ENCODE measurements at places on chromosomes 16 and 17.

DNA sequence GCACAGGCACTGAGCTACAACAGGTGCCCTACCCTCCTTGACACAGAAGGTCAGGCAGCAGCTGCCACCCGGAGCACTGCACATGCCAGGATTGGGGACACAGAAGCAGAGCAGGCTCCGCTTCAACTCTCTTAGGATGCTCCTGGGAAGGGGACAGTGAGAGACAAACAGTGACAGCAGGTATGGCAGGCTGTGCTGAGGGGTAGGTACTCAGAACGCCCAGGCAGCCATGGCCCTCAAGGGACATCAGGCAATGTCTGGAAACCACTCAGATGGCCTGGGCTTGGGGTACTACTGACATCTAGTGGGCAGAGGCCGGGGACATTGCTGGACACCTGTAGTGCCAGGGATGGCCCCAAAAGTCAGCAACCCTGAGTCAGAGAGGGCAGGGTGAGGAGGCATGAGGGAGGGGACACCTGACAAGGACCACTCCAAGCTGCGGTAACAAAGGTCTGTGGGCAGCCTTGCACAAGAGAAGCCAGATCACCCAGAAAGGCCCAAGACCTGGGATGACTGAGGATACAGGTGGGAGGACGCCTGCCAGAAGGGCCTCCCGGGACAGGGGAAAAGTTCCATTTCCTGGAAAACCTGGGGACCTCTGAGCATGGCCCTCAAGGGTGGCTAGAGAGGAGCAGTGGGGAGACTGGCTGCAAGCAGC, 21.2 kb downstream of the PEMT start:
- no peak for DNase-seq

DNA sequence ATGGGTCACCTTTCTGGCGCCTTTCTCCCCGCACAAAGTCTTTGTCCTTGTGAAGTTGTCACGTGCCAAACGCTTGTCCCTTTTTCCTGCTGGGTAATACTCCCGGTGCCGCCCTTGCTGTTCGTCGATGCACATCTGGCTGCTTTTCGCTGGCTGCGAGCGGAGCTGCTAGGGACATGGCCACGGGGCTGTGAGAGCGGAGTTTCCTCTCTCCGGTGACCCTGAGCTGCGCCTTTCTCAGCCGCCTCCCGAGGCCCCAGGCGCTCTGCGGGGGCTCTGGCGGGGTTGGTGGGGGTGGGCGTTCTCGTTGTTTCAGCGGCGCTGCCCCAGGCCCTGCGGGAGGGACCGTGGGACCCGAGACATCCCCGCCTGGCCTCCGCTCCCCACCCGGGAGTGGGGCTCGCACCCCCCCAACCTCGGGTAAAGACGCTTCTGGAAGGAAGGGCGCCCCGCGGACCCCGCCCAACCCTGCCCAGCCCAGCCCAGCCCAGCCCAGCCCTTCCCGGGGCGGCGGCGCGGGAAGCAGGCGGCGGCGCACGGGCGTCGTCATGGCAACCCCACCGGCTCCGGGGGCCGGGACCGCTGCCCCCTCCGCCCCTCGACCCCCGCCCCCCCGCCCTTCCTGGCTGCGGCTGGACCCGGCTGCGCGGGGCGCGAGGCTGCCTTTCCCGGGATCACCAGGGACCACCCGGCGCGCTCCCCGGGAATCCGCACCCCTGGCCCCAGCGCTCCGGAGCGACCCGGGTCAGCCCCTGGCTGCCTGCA, 12.3 kb downstream of the CHMP6 start:
- DNase-seq: no peak

GRCh38 chr17:58236394-58236793, 2.0 kb upstream of the LPO start:
- no peak for DNase-seq

GRCh38 chr17:5583426-5584382, 605 bp downstream of the NLRP1 start:
- no peak for DNase-seq

- no peak for DNase-seq
These were observed 617.0 kb upstream of the CDH5 start for GRCh38 chr16:65749506-65749905.

DNA sequence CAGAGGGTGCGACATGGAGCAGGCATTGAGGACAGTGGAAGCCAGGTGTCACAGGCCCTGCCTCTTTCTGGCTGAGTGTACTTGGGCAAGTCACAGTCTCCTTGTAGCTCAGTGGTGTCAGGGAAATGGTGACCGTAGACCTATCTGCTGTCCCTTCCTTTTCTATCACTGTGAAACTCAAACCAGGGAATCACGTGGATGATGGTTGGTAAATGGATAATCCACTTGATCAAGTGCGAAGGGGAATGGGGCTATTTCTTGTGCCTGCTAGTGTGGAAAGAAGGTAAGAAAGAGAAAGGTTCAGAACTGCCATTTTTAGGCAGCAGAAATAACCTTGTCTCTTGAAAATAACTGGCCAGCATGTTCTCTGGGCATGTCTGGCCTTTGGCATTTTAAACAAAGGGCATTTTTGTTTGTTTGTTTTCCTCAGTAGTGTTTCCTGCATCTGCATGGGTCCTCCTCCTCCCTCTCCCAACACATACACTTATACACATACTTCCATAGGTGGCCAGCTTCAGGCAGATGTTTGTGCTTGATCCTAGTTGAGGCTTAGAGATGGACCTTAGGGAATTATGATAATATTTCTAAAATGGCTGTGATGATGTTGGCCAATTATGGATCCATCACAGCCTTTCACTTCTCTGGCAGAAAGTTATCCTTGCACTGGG, 7.1 kb downstream of the TBX4 start:
- DNase-seq: no peak

- no peak for DNase-seq
These were observed 33.9 kb upstream of the ZNF423 start for GRCh38 chr16:49889725-49890397.

GRCh38 chr16:14628806-14629611, 1.1 kb downstream of the PARN start:
- no peak for DNase-seq

- DNase-seq: no peak
These were observed 68.4 kb upstream of the ELAC2 start for GRCh38 chr17:13086142-13086769.

Measured in NCI-H187 treated with DMSO at 0.1 percent for 48 hours (cell line).